ENCODE measurements at places on chromosomes 2 and 18.

GRCh38 chr18:74914052-74914591 is 294.8 kb downstream of the PTGR3 start:
- no peak for DNase-seq

- no peak for DNase-seq
Measured at GRCh38 chr2:100571668-100572067, 8.9 kb downstream of the PDCL3 start.

DNA sequence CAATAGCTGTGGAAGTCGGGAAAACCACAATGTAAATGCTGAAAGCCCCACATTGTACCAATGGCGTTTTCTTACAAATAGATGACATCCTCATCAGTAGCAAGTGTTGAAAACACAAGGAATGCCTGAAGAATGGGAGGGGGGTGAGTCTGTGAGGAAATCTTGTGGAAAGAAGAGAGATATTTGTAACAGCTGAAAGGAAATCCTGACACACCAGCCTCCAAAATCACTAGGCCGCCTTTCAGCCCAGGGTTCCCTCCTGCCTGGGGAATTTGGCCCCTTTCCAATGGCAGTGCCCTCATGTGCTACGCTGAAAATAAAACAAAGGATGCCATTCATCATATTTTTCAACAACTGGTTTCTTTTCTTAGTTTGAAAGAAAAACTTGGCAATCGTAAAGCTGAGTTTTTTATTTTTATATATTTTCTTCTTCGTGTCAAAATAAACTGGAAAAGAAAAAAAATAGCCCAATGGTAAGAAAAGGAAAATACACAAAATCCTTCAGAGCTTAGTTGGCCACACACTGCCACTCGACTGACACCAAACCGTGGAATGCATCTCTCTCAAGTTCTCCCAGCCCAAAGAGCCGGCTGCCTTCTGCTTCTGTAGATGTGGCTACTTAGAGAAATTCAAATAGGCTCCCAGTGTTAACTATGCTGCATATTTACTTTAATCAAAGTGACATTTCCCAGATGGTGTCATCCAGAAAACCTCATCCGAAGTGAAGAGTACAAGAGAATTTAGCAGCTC is 52.0 kb downstream of the FTCDNL1 start:
- DNase-seq, result no peak

- DNase-seq, result no peak
Measured at GRCh38 chr18:9401176-9401575, 66.6 kb downstream of the TWSG1 start.

GRCh38 chr2:233379441-233379840 is 25.1 kb downstream of the DGKD start:
- DNase-seq, result no peak

DNA sequence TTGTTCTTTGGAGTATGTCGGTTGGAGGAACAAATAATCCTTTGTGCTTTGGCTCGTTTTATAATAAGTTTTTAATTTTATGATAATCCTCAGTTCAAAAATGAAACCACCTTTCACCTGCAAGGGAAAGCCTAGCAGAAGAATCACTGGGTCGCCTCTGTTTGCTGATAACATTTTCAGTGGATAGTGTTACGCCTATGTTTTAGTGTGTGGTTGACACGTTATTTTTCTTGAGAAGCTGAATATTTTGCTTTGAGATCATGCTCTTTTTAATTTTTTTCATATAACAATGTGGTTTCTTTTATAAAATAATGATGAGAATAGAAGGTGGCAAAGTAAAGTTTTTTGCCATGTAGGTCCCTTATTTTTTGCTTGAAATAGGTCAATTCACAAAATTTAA is 172.7 kb upstream of the ZEB2 start:
- no peak for DNase-seq

DNA sequence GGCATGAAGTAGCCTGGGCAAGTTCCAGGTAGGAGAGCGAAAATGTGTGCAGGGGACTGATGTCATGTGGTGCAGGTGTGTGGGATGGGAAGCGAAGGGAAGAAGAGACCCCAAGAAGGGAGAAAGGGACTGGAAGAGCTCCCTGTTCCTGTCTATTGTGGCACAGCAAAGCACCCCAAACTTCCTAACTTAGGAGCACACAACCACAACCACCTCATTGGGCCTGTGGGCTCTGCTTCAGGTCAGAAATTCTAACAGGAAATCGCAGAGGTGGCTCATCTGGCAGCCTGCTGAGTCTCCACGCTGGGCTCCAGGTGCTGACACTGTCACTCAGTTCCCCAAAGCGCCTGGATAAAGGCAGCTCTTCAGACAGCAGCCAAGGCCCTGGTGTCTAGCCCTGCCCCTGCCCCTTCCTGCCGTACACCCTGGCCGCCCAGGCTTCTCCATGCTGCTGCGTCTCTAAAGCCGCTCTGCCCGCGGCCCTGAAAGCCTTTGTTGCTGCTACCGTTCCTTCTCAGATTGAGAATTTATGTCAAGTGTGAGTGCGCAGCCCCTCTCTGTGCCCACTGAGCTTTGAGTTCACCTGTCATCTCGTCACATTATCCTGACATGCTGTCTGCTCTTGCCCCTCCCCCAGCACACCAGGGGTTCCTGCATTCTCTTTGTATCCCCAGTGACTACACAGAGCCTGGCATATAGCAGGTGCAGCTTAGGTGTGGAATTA is 140.2 kb upstream of the BCL2L11 start:
- DNase-seq, result no peak

- DNase-seq, result no peak
Measured at GRCh38 chr2:72956936-72957335, 39.6 kb downstream of the EMX1 start.

DNA sequence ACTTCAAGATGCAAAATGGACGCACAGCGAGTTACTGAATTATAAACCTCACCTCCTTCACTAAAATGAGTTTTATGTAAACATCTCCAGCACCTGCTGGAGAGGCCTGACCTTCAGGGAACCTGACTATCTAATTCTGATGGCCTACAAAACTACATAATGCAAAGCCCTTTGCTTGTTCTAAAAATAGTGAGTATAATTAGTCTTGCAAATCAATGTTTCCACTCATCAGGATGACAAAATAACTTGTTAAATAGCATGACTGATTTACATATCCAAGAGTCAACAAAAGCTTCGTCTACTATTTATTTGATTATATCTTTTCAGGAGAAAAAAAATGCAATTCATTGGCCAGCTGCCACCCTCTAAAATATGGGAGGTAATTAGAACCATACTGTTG is 326.3 kb upstream of the MC4R start:
- no peak for DNase-seq

DNA sequence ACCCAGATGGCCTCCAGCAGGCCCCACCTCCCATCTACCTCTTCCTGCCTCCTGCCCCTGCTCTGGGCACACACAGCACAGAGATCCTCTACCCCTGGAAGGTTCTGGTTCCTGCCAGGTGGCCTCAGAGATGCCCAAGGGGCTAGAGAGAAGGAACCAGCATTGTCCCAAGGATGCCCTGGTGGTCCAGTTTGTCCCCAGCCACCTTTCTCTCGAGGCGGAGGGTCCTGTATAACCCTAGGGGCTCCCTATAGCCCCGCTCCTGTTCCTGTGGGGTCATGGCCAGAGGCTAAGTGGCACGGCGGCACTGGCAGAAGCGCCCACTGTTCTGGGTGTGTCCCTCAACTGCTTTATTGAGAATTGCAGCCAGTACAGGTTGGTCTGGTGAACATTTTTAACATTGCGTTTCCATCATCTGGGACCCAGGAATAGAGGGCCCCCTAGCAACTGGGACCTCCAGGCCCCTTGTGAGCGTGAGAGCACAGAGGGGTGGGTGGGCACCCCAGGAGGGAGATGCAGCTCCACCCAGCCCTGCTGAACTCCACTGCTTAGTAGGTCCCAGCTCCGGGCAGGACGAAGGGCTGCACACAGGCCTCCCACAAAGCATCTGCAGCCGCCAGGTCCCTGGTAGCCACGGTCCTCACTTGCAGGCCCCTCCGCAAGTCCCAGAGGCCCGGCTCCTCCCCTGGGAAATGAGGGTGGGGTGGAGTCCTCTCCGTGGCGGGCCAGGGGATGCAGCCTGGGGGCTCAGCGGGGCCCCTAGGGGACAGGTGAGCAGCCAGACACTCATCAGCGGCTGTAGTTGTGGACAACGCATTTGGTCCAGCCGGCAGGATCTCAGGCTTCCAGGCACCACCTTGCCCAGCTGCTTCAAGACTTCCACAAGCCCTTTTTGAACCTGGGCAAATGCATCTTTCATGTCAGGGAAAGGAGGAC is 33.1 kb downstream of the GPC1 start:
- no peak for DNase-seq

- DNase-seq, result no peak
Measured at GRCh38 chr2:238796223-238796885, 51.5 kb upstream of the TWIST2 start.

DNA sequence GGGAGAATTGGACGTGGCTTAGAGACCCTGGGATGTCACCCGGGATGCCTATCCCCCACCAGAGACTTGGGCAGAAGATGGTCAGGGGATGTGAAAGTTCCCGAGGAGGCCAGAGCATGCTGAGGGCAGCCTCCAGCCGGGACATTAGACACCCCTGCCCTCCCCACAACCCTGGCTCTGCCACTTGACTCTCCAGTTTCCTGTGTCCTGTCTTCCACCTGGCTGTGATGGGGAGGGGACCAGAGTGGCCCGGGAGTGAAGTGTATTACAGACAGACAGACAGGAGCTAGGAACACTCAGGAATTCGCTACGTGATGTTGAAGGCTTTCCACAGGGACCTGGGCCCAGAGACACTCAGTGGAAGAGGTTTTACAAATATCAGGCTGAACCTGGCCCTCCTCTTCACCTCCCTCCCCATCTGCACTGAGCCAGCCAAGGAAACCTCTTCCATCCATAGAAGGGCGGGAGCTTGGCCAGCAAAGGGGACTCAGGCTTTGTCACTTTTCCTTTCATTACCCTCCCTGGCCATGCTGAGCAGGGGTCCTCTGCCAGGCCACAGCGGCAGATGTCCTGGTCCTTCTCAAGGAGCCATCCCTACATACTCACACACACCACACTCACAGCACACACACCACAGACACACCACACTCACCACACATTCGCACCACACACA is 60.7 kb downstream of the SDC1 start:
- DNase-seq, result no peak

DNA sequence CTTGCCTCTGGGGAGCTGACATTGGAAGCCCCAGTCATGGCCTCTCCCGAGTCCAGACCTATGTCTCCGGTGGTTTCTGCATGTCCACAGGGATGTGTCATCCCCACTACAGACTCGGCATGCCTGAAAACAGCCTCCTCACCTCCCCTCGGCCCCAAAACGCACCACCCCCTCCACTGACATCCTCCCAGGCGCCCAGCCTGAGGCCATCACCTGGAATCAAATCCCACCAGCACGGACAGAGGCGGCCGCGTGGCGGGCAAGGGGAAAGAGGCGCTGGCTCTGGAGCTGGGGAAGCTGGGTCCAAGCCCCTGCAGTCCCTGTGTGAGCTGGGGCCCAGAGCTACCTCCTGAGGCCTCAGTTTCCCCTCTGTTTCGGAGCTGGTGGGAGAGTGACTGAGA is 69.9 kb upstream of the SMAD7 start:
- no peak for DNase-seq

DNA sequence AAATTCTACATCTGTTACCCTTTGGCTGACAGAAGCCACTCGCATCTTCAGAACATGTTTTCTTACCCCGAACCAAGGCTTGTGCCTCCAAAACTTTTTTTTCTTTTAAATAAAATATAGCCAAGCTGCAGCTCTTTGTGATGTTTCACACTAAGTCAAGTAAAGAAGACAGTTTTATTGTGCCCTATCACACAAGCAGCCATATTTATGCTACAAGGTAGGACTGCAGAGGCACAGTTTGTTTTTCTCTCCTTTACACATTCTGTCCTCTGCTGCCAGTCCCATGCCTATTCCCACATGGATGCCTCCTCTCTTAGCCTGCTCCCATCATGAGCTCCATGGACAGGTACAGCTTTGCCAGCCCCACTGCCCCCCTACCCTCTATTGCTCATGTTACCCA is 219.6 kb upstream of the THUMPD2 start:
- DNase-seq, result no peak

- no peak for DNase-seq
Measured at GRCh38 chr2:190628591-190629319, 20.1 kb upstream of the NAB1 start.

GRCh38 chr2:37737507-37737906 is 66.1 kb upstream of the CDC42EP3 start:
- DNase-seq, result no peak

DNA sequence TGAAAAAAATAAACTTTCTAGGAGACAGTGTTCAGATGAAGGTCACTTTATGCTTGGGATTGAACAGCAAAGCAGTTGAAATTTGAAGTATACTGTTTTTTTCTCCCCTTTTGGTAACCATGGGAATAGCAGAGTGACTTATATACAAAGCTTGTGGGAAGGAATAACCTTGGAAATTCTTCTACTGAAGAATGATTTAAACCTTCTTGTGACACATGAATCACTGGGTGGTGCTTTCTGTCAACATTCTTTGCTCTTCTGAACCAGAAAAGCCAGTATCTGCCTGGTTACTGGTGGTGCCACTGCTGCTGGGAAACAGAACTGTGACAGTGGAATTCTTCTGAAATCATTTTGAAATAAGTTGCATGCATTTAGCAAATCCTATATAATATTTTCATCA is 39.4 kb upstream of the RND3 start:
- DNase-seq, result no peak

- no peak for DNase-seq
Measured at GRCh38 chr2:237515621-237516275, 28.7 kb downstream of the MLPH start.

- no peak for DNase-seq
Measured at GRCh38 chr18:59707306-59707705, 10.1 kb upstream of the CCBE1 start.

DNA sequence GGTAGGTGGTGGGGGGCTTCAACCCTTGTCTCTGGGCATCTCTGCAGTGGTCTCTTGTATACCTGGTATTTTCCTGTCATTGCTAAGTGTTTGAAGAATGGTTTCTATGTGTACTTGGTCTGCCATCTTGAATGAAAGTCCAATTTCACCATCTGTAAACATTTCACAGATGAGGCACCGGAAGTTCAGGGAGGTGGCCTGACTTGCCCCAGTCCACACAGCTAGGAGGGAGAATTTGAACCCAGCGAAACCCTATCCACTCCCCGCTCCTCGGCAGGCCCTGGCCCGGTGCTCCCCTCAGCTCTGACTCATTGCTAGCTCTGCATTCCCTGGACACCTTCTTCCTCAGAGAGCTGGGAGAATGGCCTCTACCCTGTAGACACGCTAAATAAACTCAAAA is 30.5 kb downstream of the ZAP70 start:
- DNase-seq, result no peak

GRCh38 chr2:176109192-176109901 is 2.3 kb downstream of the HOXD11 start:
- DNase-seq, result no peak

DNA sequence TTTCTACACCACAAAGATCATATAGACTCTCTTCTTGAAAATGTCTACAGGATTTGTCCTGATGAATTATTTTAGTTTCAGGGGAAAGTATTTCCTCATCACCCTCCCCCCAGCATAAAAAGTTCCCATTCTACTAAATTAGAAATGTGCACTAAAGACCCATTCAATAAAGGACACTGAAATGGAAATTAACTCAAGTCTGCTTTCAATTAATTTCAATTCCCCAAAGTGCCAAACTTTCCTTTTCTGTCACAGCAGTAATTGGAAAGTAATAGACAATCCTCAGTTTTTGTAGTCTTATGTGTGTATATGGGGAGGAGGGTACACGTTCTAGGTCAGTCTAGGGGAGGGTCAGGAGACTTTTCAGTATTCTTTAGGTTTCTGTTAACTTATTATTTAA is 21.5 kb downstream of the ARHGEF33 start:
- DNase-seq, result no peak

- no peak for DNase-seq
Measured at GRCh38 chr2:86485103-86485502, 43.9 kb downstream of the KDM3A start.

Data from effector CD8-positive, alpha-beta T cell (primary cell).